ENCODE measurements at places on chromosomes 6 and 20.

GRCh38 chr6:70210462-70210861, 92.4 kb downstream of the COL9A1 start:
- DNase-seq: peak; percentile 4

DNA sequence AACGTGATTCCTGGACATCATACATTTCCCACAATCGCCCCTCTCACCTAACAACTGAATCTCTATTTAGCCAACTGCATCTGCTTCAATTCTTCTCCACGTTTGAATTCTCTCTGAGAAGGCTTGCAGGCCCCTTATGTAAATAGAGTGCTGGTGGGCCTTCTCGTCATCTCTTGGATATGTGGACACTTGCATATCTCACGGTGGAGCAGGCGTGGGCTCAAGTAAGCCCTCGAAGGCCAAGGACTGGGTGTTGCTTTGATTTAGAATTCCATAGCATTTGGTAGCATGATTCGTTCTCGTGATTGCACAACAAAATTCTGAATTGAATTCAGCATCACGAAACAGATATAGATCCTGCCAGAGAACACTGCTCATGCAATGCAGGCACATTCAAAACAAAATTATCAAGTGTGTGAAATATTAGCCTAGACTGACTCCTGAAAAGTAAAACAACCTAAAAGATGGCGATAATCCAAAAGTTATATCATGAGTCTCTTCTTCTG, 613.6 kb downstream of the TFAP2A start:
- DNase-seq: peak; percentile 11

- no peak for DNase-seq
Measured at GRCh38 chr6:168283686-168284025, 35.9 kb downstream of the DACT2 start.

GRCh38 chr6:10505529-10505928, 15.6 kb upstream of the GCNT2 start:
- no peak for DNase-seq

- no peak for DNase-seq
Measured at GRCh38 chr20:56933331-56933698, 304.2 kb downstream of the TFAP2C start.

GRCh38 chr20:55934146-55934545, 71.2 kb downstream of the CBLN4 start:
- no peak for DNase-seq

- DNase-seq: no peak
Measured at GRCh38 chr6:110816677-110817076, 1.4 kb upstream of the CDK19 start.

- DNase-seq: no peak
Measured at GRCh38 chr20:44714102-44714700, 968 bp upstream of the CCN5 start.
